HuH-7 (cell line): ENCODE measurements at places on chromosomes 7 and 10.

GRCh38 chr10:132422903-132423825, 26.2 kb downstream of the PWWP2B start:
- no peak for DNase-seq

GRCh38 chr10:118057361-118057760, 10.6 kb upstream of the RAB11FIP2 start:
- no peak for DNase-seq

DNA sequence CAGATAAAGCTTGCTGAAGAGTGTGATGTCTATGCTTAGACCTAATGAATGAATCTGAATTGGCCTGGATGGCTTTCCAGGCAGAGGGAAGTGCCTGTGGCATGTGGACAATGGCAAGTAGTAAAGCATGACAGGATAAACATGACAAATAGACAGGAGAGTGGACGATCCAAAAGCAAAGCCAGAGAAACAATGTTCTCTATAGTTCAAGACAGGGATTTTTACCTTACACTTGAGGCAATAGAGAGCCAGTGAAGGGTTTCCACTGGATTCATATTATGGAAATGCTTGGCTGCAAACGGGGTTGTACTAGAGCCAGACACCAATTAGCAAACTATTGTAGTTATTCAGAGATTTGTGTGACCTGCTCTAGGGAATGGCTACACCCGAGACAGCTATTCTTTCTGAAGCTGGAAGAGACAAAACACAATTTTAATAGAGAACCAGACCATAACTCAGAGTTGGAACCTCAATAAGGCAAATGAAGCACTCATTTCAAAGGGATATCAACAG, 2.3 kb downstream of the AGMO start:
- DNase-seq = no peak

DNA sequence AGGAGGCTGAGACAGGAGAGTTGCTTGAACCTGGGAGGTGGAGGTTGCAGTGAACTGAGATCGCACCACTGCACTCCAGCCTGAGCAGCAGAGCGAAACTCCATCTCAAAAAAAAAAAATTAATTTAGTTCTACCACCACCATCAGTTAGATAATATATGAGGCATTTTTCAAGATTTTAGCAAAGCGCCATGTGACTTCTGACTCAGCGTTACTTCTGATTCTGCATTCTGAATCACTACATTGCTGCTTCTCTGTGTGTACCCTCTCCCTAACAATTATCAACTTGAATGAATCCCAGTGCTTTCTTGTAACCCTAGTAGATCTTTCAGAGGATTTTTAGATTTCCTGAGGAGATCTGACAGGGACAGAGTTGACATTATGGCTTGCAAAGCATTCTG, 176.8 kb upstream of the SORCS1 start:
- no peak for DNase-seq

DNA sequence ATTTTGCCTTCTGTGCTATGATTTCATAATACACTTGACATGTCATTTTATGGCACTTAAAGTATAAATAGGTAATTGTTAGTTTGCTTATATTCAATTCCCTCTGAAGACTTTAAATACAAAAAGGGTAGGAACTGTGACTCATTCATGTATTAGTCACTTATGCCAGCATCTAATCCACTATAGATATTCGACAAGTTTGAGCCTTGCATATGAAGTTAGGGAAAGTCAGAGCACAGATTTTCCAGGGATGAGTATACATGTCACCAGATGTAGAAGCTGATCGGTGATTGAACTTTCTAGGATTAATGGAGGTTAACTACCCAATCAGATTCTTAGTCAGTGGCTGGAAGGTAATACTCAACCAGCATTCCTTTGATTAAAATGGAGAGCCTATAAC, 1321.5 kb downstream of the XPNPEP1 start:
- DNase-seq = no peak

DNA sequence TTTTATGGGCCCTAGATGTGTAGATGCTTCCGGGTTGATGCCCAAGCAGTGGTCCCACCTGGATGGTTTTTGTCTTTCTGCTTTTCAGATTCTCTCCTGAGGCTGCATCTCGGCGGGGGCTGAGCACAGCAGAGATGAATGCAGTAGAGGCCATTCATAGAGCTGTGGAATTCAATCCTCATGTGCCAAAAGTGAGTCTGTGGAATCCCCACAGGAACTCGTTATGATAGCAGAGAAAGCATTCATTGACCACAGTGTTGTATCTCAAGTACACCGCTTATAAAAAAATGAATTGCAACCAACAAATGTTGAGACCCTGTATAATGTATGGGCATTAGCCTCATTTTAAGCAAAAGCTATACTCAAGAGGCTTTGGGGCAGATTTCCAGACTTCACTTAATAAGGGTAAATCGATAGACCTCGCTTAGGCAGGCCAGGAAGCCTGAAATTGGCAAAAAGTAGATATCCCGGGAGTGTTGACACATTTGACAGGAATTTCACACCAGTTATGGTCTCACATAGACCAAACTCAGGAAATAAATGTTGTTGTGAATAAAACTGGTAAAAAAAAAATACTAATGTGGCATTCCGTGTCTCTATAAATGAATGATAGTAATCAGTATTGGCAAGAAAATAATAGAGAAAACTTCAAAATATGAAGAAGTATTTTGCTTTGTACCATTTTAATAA, 132.0 kb downstream of the WNT2 start:
- no peak for DNase-seq

DNA sequence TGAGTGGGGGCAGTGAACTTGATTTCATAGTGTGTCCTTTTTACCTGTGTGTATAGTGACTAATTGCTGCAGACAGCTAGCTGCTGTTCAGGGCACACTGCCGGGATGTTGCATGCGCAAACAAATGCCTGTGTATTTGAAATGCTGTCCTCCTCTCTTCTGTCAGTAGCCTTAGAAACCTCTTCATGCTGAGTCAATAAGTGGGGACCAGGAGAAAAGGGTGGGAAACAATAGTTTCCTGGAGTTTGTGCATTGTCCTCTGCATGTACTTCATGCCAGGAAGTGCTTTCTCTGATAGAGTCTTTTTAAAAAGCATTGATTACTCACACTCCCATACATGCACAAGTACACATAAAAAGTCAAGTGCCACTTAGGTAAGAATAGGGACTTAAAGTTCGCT, 1183.7 kb upstream of the CELF2 start:
- DNase-seq = no peak

DNA sequence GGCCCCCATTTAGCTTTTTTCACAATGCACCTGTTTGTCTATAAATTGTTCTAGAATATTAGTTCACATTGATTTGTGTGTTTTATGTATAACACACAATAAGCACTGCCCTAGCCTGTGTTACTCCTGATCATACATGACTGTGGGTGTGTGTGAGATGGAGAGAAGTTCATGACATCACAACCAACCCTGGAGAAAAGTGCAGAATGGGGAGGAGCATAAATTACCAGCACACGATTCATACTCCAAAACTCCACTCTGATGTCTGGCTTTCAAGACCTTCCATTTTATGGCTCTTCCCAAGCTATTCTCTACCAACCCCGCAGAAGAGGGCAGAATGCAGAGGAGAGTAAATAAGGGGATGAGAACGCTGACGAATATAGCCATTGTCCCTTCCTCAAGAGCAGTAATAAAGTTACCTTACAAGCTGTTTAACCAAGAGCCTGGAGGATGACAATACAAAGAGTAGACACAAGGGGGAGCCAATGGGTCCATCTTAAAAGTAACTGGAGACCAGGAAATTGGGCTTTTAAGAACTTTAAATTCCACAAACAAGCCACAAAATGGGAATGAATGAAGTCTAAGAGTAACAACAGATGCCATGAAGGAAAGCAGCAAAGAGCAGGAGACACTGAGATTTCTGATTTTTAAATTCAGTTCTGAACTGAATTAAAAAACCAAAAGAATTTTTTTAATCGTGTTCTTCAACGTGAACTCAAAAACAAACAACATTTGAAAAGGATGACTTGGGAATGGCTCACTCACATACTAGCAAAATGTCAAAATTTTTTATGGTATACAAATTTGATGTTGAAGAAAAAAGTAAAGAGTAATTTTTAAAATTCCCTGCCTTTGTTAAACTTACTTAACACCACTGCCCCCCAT, 159.6 kb downstream of the PARD3 start:
- DNase-seq = peak; percentile 37

GRCh38 chr10:120953897-120954296, 102.7 kb downstream of the WDR11 start:
- no peak for DNase-seq

DNA sequence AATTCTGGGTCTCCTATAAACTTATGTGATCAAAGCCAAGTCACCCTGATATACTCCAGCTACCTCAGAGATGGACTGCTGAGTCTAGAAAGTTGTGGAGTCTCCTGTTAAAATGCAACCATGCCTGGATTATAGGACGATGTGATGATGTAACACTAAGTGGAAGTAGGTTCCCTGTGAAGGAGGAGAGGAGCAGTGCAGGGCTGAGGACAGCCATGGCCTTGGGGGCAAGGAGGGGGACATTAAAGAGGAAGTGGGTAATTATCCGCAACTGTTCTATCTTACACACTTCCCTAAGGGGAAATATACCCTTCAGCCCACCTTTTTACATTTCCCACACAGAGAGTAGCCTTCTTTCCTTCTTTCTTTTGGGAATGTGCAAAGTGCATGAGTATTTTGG, 63.8 kb downstream of the MTPN start:
- DNase-seq = no peak

- DNase-seq = no peak
Measured at GRCh38 chr7:126685018-126685573, 567.6 kb downstream of the GRM8 start.

GRCh38 chr10:117418121-117418520, 42.9 kb upstream of the PDZD8 start:
- no peak for DNase-seq

DNA sequence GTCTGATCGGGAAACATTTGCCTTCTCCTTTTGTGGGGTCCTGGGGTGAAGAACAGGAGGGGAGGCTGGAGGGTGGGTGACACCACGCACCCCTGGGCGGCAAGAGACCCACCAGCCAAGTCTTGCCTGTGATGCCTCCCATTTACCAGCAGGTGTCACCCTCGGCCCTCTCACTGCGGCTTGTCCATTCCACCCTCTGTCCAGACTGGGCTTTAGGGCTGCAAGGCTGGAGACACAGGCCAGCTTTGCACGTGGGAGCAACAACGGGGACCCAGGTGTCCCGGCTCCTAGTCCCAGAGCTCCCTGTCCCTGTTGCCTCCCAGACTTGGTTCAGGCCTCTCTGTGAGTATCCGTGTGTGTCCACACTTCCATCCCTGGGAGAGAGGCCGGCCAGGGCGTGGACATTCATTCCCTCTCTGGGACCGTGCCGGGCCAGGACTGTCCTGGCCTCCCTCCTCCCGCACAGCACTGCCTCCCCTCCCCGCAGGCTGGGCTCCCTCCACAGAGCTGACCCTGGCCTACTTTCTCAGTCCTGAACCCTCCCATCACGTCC, 36.2 kb upstream of the GTF2IRD1 start:
- DNase-seq = peak; percentile 93
